ENCODE measurements at places on chromosomes 7 and 10.

DNA sequence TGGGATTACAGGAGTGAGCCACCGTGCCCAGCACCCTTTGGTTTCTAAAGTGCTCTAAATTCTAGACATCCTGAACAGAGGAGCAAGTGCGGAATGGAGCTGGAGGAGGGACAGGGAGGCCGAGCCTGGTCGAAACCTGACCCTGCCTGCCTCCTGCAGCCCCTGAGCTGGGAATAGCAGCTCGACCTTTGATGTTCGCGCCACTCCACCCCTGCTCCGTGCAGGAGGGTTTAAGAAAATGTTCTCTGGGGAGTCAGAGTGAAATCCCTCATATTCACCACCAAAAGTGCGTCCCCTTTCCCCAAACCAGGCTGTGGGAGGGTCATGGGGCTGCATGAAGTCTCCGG lies 1.8 kb downstream of the PGAM2 start:
- no peak overlapping the region for H3K4me3 ChIP-seq
- H3K36me3 ChIP-seq, result peaks cover 34% of the 10 kb centered on the region
- no peaks in the 10 kb centered on the region for H3K27me3 ChIP-seq
- H3K4me1 ChIP-seq, result peaks cover 35% of the 10 kb centered on the region
- DNase-seq, result no peak

GRCh38 chr7:105461518-105461917 lies 60.6 kb downstream of the PUS7 start:
- H3K27me3 ChIP-seq, result no peaks in the 10 kb centered on the region
- no peak overlapping the region for H3K27ac ChIP-seq
- no peaks in the 10 kb centered on the region for H3K4me1 ChIP-seq
- H3K36me3 ChIP-seq, result peaks cover 4% of the 10 kb centered on the region

DNA sequence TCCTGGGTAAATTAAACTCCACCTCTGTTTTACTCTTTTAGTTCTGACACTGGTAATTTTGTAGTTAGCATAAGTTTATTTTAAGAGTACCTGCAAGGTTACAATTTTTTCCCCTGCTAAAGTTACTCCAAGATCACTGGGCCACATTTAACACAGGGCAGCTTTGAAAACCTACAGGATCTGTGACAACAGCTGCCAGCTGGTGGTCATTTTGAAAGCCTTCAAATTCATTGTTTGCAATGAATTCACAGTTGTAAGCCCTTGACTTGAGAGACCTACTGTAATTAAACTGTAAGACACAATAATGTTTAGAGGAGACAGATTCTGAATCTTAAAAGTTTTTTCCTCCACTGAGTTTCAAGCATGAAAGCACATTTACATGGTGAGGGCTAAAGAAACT lies 129.6 kb downstream of the CNOT4 start:
- DNase-seq, result no peak
- no peaks in the 10 kb centered on the region for H3K36me3 ChIP-seq
- H3K27ac ChIP-seq, result no peak overlapping the region

GRCh38 chr10:19966751-19967150 lies 150.5 kb downstream of the PLXDC2 start:
- no peaks in the 10 kb centered on the region for H3K36me3 ChIP-seq
- peaks cover 13% of the 10 kb centered on the region for H3K4me1 ChIP-seq
- no peaks in the 10 kb centered on the region for H3K27me3 ChIP-seq
- no peak overlapping the region for H3K27ac ChIP-seq
- H3K4me3 ChIP-seq, result no peak overlapping the region

DNA sequence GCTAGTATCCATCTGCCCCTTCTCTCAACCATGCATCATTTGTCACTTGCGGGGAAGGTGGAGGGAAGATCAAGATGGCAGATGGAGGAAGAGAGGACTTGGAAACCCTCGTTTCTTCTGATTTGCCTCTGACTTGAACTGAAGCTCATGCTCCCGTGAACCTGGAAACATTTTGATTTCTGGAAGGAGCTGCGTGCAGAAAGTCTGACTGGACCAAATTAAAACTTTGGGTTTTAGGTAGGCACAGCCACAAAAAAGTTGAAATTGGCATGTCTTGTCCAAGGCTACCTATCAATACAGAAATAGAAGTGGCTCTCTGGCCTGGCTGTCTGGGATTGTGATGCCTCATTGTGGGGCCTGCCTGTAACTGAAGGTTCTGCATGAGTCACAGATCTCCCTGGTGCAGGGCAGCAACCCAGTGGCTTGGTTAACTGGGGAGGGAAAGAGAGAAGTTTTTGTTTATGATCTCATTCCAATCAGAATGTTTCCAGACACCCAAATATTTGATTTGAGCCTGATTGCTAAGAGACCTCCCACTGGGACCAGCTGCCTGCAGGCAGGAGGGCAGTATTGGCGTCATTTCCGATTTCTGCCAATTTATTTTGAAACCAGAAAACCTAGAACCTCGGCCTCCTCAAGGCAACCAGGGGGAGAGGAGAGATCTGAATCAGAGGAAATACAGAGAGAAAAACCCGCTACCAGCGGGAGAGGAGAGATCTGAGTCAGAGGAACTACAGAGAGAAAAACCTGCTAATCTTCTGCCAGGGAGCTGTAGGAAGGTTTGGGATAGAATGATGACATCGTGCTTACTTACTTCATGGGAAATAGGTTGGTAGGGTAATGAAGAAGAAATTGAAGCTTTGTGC lies 363.6 kb downstream of the ANKRD30A start:
- H3K27ac ChIP-seq, result no peak overlapping the region
- no peaks in the 10 kb centered on the region for H3K27me3 ChIP-seq
- H3K4me1 ChIP-seq, result no peaks in the 10 kb centered on the region
- no peak for DNase-seq
- H3K36me3 ChIP-seq, result no peaks in the 10 kb centered on the region

DNA sequence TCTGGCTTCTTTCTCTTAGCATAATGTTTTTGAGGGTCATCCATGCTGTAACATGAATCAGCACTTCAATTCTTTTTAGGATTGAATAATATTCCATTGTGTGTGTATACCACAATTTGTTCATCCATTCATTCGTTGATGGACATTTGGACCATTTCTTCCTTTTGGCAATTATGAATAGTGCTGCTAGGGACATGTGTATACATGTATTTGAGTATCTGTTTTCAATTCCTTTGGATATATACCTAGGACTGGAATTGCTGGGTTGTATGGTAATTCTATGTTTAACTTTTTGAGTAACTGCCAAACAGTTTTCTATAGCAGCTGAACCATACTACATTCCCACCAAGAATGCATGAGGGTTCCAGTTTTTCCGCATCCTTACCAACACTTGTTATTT lies 39.2 kb downstream of the GBF1 start:
- H3K27ac ChIP-seq, result no peak overlapping the region
- no peak for DNase-seq
- no peaks in the 10 kb centered on the region for H3K36me3 ChIP-seq
- H3K4me3 ChIP-seq, result no peak overlapping the region
- peaks cover 12% of the 10 kb centered on the region for H3K4me1 ChIP-seq
- no peaks in the 10 kb centered on the region for H3K27me3 ChIP-seq

GRCh38 chr7:117220836-117221235 lies 102.0 kb downstream of the WNT2 start:
- H3K36me3 ChIP-seq, result no peaks in the 10 kb centered on the region
- H3K27me3 ChIP-seq, result no peaks in the 10 kb centered on the region
- no peak overlapping the region for H3K4me3 ChIP-seq

DNA sequence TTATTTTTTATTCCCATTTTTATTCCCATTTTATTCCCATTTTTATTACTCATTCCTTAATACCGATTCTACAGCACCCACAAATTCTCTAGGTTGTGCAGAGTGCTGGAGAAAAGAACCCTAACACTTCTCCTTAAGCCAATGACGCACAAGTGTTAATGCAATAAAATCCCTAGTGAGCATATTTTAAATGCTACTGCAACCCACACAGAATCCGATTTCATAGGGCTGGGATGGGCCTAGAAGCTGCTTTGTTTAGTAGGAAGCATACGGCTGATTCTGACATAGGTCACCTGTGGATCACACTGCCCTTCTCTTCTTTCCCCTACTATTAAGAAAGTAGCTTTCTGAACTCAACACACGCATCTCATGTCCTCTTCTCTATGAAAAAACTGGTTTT lies 45.1 kb upstream of the CABCOCO1 start:
- H3K27me3 ChIP-seq, result no peaks in the 10 kb centered on the region
- H3K4me3 ChIP-seq, result no peak overlapping the region
- H3K4me1 ChIP-seq, result no peaks in the 10 kb centered on the region
- no peak overlapping the region for H3K27ac ChIP-seq
- H3K36me3 ChIP-seq, result no peaks in the 10 kb centered on the region
- no peak for DNase-seq

- H3K36me3 ChIP-seq, result no peaks in the 10 kb centered on the region
- no peaks in the 10 kb centered on the region for H3K27me3 ChIP-seq
- DNase-seq, result no peak
- H3K4me1 ChIP-seq, result no peaks in the 10 kb centered on the region
Observed at GRCh38 chr7:37070471-37070870, 346.2 kb upstream of the AOAH start.

DNA sequence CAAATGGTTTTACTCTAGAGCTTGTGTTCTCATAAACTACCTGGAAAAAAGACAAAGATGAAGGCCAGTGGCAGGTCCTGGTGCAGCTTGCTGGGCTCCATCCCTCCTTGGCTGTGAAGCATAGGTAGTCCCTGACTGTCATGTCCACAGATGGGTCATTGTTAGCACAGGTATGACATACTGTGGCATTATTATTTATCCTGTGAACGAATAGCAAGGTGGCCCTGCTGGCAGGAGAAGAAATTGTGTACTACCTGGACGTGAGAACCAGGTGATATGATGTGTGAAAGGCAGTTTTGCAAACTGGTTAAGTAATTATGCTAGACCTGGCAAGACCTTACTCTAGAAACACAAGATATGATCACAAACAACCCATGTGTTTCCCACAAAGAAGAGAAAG lies 63.9 kb downstream of the CCDC71L start:
- no peak overlapping the region for H3K4me3 ChIP-seq
- no peak overlapping the region for H3K27ac ChIP-seq
- H3K27me3 ChIP-seq, result no peaks in the 10 kb centered on the region

- H3K27me3 ChIP-seq, result no peaks in the 10 kb centered on the region
- no peak overlapping the region for H3K4me3 ChIP-seq
- DNase-seq, result no peak
- H3K36me3 ChIP-seq, result no peaks in the 10 kb centered on the region
- peak overlapping the region; percentile 97 for H3K27ac ChIP-seq
Observed at GRCh38 chr10:69738071-69738470, 63.6 kb upstream of the COL13A1 start.

DNA sequence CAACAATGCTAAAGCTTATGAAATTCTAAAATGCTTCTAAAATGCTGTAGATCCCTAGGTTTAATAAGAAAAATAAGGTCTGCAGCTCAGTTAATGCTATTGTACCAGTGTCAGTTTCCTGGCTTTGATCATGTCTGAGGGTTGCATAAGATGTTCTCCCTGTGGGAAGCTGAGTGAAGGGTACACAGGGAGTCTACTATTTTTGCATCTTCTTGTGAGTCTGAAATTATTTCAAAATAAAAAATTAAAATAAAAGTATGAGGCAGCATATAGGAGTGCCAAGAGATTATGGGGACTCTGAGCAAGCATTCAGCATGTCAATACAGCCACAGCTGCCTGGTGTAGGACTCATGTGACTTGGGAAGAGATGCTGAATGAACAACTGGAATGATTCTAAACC lies 14.7 kb downstream of the CHST15 start:
- no peak overlapping the region for H3K27ac ChIP-seq
- no peaks in the 10 kb centered on the region for H3K27me3 ChIP-seq
- no peak overlapping the region for H3K4me3 ChIP-seq

- no peaks in the 10 kb centered on the region for H3K4me1 ChIP-seq
- H3K4me3 ChIP-seq, result no peak overlapping the region
- H3K27ac ChIP-seq, result no peak overlapping the region
- DNase-seq, result no peak
- no peaks in the 10 kb centered on the region for H3K27me3 ChIP-seq
Observed at GRCh38 chr7:17493446-17493845, 195.0 kb downstream of the AHR start.

GRCh38 chr10:59033622-59034021 lies 142.8 kb upstream of the PHYHIPL start:
- no peaks in the 10 kb centered on the region for H3K27me3 ChIP-seq
- no peak overlapping the region for H3K4me3 ChIP-seq
- no peaks in the 10 kb centered on the region for H3K4me1 ChIP-seq
- no peak overlapping the region for H3K27ac ChIP-seq

GRCh38 chr7:132203021-132203420 lies 373.2 kb downstream of the PLXNA4 start:
- no peak for DNase-seq
- H3K4me1 ChIP-seq, result no peaks in the 10 kb centered on the region
- no peak overlapping the region for H3K27ac ChIP-seq
- no peaks in the 10 kb centered on the region for H3K27me3 ChIP-seq
- no peaks in the 10 kb centered on the region for H3K36me3 ChIP-seq
- no peak overlapping the region for H3K4me3 ChIP-seq

DNA sequence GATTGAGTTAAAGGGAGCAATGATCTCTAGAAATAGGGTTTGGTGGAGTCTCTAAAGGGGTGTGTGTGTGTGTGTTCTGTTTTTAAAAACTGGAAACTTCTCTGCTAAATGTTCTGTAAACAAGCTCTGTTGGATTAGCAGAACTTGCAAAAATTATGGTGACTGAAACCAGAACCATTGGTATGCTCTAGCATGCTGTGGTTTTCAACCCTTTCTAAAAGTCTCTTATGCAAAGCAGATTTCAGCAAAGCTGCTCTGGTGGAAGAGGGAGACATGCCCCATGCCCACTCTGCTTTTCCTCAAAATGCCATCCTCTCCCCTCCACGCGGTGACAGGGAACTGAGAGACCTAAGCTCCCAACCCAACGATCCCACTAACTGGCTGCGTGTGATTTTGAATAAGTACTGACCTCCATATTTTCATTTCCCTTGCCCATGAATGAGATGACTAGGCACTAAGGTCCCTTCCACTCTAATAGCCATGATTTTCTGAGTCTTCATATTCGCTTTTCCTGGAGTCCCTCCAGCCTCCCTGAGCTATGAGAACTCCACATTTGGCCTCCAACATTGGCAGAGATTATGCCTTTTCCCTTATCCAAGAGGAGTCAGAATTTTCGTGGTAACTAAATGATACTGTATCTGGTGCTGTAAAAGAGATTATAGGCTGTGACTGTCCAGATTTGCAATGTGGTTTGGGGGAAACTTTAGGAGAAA lies 117.3 kb upstream of the PALS2 start:
- no peak for DNase-seq
- no peaks in the 10 kb centered on the region for H3K27me3 ChIP-seq
- H3K4me3 ChIP-seq, result no peak overlapping the region
- H3K27ac ChIP-seq, result no peak overlapping the region
- H3K36me3 ChIP-seq, result no peaks in the 10 kb centered on the region

DNA sequence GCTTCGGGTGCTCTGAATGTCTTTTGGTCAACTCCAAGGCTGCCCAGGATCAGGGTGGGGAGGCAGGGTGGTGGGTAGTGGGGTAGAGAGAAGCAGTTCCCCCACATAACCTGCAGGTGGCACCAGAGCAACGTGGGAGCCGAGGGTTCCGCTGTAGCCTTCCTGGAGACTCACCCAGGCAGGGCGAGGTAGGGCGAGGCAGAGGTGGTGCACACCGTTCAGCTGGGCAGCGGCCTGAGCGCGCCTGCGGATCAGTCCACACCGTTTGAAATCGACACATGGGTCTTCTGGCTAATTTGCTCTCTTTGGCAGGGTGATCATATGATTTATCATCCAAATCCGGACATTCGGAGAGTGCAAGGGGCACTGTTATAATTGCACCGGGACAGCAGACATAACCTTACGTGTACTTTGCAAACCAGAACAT lies 41.4 kb upstream of the MAP3K8 start:
- H3K36me3 ChIP-seq, result no peaks in the 10 kb centered on the region
- H3K4me3 ChIP-seq, result peak overlapping the region; percentile 49
- H3K4me1 ChIP-seq, result peaks cover 7% of the 10 kb centered on the region
- no peak overlapping the region for H3K27ac ChIP-seq
- H3K27me3 ChIP-seq, result no peaks in the 10 kb centered on the region

Data from thoracic aorta (tissue), 2 donors.